Spinal cord (tissue), 10 donors: ENCODE measurements at places on chromosomes 5 and 9. TPM values are rescaled to one million over a fixed set of nuclear protein-coding genes. Genes with fewer than 3 reads are reported as not detected.

Gene SLC34A3
- total RNA-seq, result not detected

Gene LCP2
- total RNA-seq, result 10.2 TPM

Gene LNPEP
- 39.3 TPM for total RNA-seq

Gene CARTPT
- total RNA-seq, result 5.0 TPM

Gene PRRX2
- total RNA-seq, result 14.8 TPM

Gene FBXL7
- total RNA-seq, result 6.9 TPM

- H3K27ac ChIP-seq, result peak overlapping the region; percentile 11
- no peak for DNase-seq
- H3K4me1 ChIP-seq, result peaks cover 10% of the 10 kb centered on the region
These were observed 29.3 kb downstream of the GRAMD2B start for GRCh38 chr5:126452477-126452876.

GRCh38 chr5:61332358-61332749 lies 296 bp downstream of the ZSWIM6 start:
- H3K4me1 ChIP-seq, result peaks cover 21% of the 10 kb centered on the region
- H3K27ac ChIP-seq, result peak overlapping the region; percentile 86
- H3K36me3 ChIP-seq, result no peaks in the 10 kb centered on the region

GRCh38 chr5:41587668-41588067 lies 77.3 kb upstream of the PLCXD3 start:
- H3K4me3 ChIP-seq, result no peak overlapping the region
- no peak overlapping the region for H3K27ac ChIP-seq
- no peak for DNase-seq
- H3K36me3 ChIP-seq, result no peaks in the 10 kb centered on the region
- H3K4me1 ChIP-seq, result no peaks in the 10 kb centered on the region
- no peaks in the 10 kb centered on the region for H3K27me3 ChIP-seq

GRCh38 chr5:146544232-146544631 lies 28.2 kb upstream of the GPR151 start:
- H3K27ac ChIP-seq, result no peak overlapping the region
- H3K4me3 ChIP-seq, result no peak overlapping the region

DNA sequence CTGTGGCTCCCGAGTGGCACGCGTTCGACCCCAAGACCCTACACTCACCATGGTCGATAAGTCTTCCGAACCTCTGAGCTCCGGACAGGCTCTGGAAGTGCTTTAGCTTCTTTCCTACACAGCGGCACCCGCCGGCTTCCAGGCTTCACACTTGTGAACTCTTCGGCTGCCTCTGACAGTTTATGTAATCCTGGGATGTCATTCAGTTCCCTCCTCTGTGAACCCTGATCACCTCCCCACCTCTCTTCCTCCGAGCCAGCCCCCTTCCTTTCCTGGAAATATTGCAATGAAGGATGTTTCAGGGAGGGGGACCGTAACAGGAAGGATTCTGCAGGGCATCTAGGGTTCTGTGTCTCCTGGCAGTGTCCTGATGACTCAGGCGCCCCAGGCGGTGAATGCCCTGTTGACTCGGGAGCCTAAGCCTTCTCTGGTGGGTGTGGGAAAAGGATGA lies at the start of gene CD14:
TSS of gene CD14 (minus strand) at position 155 of the 451 bp plus-strand sequence. CDS start at position 51, 104 bp downstream.
- H3K36me3 ChIP-seq, result no peaks in the 10 kb centered on the region
- peaks cover 17% of the 10 kb centered on the region for H3K4me1 ChIP-seq
- H3K27ac ChIP-seq, result peak within 1 kb of the TSS; percentile 42
- H3K27me3 ChIP-seq, result peaks cover 31% of the 10 kb centered on the region
- peak within 1 kb of the TSS; percentile 43 for H3K4me3 ChIP-seq

- no peak overlapping the region for H3K27ac ChIP-seq
- H3K27me3 ChIP-seq, result no peaks in the 10 kb centered on the region
- H3K4me1 ChIP-seq, result no peaks in the 10 kb centered on the region
- H3K36me3 ChIP-seq, result no peaks in the 10 kb centered on the region
- no peak for DNase-seq
These were observed 143.9 kb upstream of the MOCS2 start for GRCh38 chr5:53253421-53253871.

GRCh38 chr9:131727184-131727759 lies 12.6 kb downstream of the RAPGEF1 start:
- no peak overlapping the region for H3K27ac ChIP-seq
- DNase-seq, result no peak
- peaks cover 22% of the 10 kb centered on the region for H3K4me1 ChIP-seq
- no peaks in the 10 kb centered on the region for H3K27me3 ChIP-seq

GRCh38 chr9:103978396-103978795 lies 115.7 kb upstream of the SMC2 start:
- DNase-seq, result no peak
- no peaks in the 10 kb centered on the region for H3K27me3 ChIP-seq
- H3K27ac ChIP-seq, result no peak overlapping the region
- no peaks in the 10 kb centered on the region for H3K36me3 ChIP-seq
- no peak overlapping the region for H3K4me3 ChIP-seq

- no peak for DNase-seq
- H3K27ac ChIP-seq, result no peak overlapping the region
- no peak overlapping the region for H3K4me3 ChIP-seq
- H3K27me3 ChIP-seq, result no peaks in the 10 kb centered on the region
- no peaks in the 10 kb centered on the region for H3K4me1 ChIP-seq
These were observed 109.1 kb downstream of the TMEM161B start for GRCh38 chr5:88159591-88159990.

GRCh38 chr5:77851176-77852067 lies 75.3 kb upstream of the TBCA start:
- peaks cover 29% of the 10 kb centered on the region for H3K4me1 ChIP-seq
- H3K27ac ChIP-seq, result peak overlapping the region; percentile 10
- H3K36me3 ChIP-seq, result no peaks in the 10 kb centered on the region
- H3K4me3 ChIP-seq, result peak overlapping the region; percentile 57

- no peak overlapping the region for H3K4me3 ChIP-seq
- H3K27ac ChIP-seq, result no peak overlapping the region
- no peak for DNase-seq
These were observed 16.7 kb downstream of the TNFSF8 start for GRCh38 chr9:114913656-114914055.

DNA sequence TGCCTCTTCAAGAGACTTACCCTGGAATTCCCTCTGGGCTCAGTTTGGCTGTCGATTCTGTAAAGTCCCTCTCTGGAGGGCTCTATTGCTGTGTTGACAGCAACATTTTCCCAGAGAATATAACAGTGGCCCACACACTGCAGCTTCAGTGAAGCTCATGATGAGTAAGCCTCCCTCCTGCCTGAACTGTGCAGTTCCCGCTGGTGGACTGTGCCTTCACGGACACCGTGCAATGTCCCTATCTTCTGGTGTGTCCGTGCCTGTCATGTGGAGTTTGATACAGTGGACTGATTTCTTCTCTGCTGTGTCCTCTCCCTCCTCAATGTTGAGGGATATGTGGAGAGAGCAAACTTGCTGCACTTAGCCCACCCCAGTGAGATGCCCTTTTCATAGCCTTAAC lies 109.0 kb downstream of the NTRK2 start:
- H3K4me1 ChIP-seq, result peaks cover 12% of the 10 kb centered on the region
- H3K27me3 ChIP-seq, result no peaks in the 10 kb centered on the region
- DNase-seq, result no peak
- peak overlapping the region; percentile 10 for H3K27ac ChIP-seq
- no peak overlapping the region for H3K4me3 ChIP-seq
- no peaks in the 10 kb centered on the region for H3K36me3 ChIP-seq
